Melanocyte of skin (primary cell): ENCODE measurements at places on chromosomes 1 and 21. TPM values are rescaled to one million over a fixed set of nuclear protein-coding genes. Genes with fewer than 3 reads are reported as not detected.

Gene KIF21B
- under 0.01 and 0.36 TPM in 2 replicates for total RNA-seq

Gene CTH
- total RNA-seq: 8.6 and 9.8 TPM in 2 replicates

Gene OSCP1
- 5.7 and 8.3 TPM in 2 replicates for total RNA-seq

Gene DIO1
- total RNA-seq: not detected in 2 replicates

Gene NPHS2
- under 0.01 TPM in 1 of 2 replicates, not detected in the other for total RNA-seq

Gene WNT3A
- total RNA-seq: not detected in 2 replicates

Gene LMX1A
- total RNA-seq: not detected in 2 replicates

Gene GABRD
- not detected in 2 replicates for total RNA-seq

Gene C1orf94
- total RNA-seq: not detected in 2 replicates

Gene DYNLT4
- total RNA-seq: 0.34 TPM in 1 of 2 replicates, not detected in the other

Gene RPRD2
- total RNA-seq: 9.6 and 12.4 TPM in 2 replicates

Gene MROH9
- 0.34 and 1.1 TPM in 2 replicates for total RNA-seq

Gene TTC34
- under 0.01 and 0.15 TPM in 2 replicates for total RNA-seq

Gene FRRS1
- 13.8 and 15.6 TPM in 2 replicates for total RNA-seq

Gene PKLR
- total RNA-seq: under 0.01 TPM in 1 of 2 replicates, not detected in the other

Gene RNU1-3
- total RNA-seq: under 0.01 TPM in 2 replicates

Gene PCP4
- not detected in 2 replicates for total RNA-seq

Gene S100A9
- total RNA-seq: not detected in 2 replicates

Gene SMCP
- not detected in 2 replicates for total RNA-seq

Gene AQP10
- total RNA-seq: not detected in 2 replicates

Gene SPRR1B
- not detected in 2 replicates for total RNA-seq

Gene TSPEAR
- not detected in 2 replicates for total RNA-seq

Gene OPTC
- total RNA-seq: not detected in 2 replicates

Gene ENSA
- 88.8 and 110 TPM in 2 replicates for total RNA-seq

Gene GPR25
- total RNA-seq: not detected in 2 replicates

Gene ARHGEF16
- total RNA-seq: not detected in 2 replicates

Gene SLC39A1
- 83.6 and 99.6 TPM in 2 replicates for total RNA-seq

Gene SLC5A9
- total RNA-seq: not detected in 2 replicates

Gene TAS1R3
- total RNA-seq: 0.15 and 0.33 TPM in 2 replicates

Gene B3GALT5
- total RNA-seq: under 0.01 TPM in 2 replicates

Gene HORMAD1
- total RNA-seq: 0.15 TPM in 1 of 2 replicates, not detected in the other

Gene WNT2B
- 0.33 and 0.46 TPM in 2 replicates for total RNA-seq

Gene LRP8
- 87.3 and 96.2 TPM in 2 replicates for total RNA-seq

Gene KPRP
- not detected in 2 replicates for total RNA-seq

Gene VASH2
- total RNA-seq: under 0.01 and 0.36 TPM in 2 replicates

Gene CFHR4
- total RNA-seq: not detected in 2 replicates

Gene EPHA8
- total RNA-seq: not detected in 2 replicates

Gene ASH1L
- 19.6 and 36.7 TPM in 2 replicates for total RNA-seq

Gene NBPF20
- total RNA-seq: 0.93 and 1.7 TPM in 2 replicates

Gene TDRD5
- total RNA-seq: not detected in 2 replicates

Gene PTGER3
- total RNA-seq: under 0.01 TPM in 1 of 2 replicates, not detected in the other

Gene OBSCN
- 3.2 and 5.7 TPM in 2 replicates for total RNA-seq

Gene ANGPTL3
- under 0.01 TPM in 2 replicates for total RNA-seq

Gene CLK2
- total RNA-seq: 20.3 and 25.1 TPM in 2 replicates

Gene WNT9A
- total RNA-seq: under 0.01 TPM in 2 replicates

Gene ADGRL2
- total RNA-seq: under 0.01 and 2.2 TPM in 2 replicates

Gene BSND
- not detected in 2 replicates for total RNA-seq
